ENCODE measurements at places on chromosomes 6 and 20.

GRCh38 chr6:16286151-16286522, 47.8 kb downstream of the GMPR start:
- H3K4me1 ChIP-seq, result no peaks in the 10 kb centered on the region
- H3K4me3 ChIP-seq, result no peak overlapping the region
- H3K27me3 ChIP-seq, result no peaks in the 10 kb centered on the region
- H3K27ac ChIP-seq, result no peak overlapping the region
- no peak for DNase-seq
- no peaks in the 10 kb centered on the region for H3K36me3 ChIP-seq

DNA sequence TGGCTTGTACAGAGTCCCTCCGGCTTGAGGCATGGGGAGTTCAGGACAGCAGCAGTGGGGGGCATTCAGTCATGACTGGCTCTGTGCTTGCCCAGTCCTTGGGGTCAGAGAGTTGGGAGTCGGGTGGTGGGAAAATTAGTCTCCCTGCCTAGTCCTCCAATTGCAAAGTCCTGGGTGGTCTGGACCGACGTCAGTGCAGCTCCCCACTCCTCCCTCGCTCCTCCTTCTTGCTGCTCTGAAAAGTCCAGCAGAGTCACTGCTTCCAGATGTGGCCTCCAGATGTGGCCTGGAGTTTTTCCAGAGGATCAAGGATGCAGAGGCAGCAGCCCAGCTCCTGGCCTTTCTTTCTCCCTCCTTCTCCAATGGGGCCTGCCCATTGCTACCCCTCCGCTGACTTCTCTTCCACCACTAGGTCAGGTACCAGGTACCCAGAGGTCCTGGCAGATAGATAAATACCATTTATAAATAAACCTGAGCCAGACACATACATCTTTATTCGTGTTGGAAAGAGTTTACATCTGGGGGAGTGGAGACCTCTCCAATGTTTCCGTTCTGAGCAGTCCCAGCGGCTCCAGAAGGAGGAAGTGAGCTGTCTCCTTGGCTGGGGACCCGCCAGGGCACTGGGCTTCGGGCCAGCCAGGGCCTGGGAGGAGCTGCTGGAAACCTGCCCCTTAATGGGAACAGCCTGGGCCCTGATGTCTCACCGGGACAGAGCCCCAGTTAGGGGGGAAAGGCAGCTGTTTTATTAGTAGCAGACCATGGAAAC, 49.0 kb upstream of the RNF24 start:
- H3K27me3 ChIP-seq, result no peaks in the 10 kb centered on the region
- no peak overlapping the region for H3K27ac ChIP-seq
- H3K4me1 ChIP-seq, result peaks cover 14% of the 10 kb centered on the region
- no peaks in the 10 kb centered on the region for H3K36me3 ChIP-seq
- H3K4me3 ChIP-seq, result no peak overlapping the region

GRCh38 chr20:37235065-37235464, 26.5 kb downstream of the GHRH start:
- no peak for DNase-seq
- H3K4me1 ChIP-seq, result no peaks in the 10 kb centered on the region
- peaks cover 27% of the 10 kb centered on the region for H3K36me3 ChIP-seq
- no peak overlapping the region for H3K27ac ChIP-seq
- H3K4me3 ChIP-seq, result no peak overlapping the region
- H3K27me3 ChIP-seq, result no peaks in the 10 kb centered on the region

DNA sequence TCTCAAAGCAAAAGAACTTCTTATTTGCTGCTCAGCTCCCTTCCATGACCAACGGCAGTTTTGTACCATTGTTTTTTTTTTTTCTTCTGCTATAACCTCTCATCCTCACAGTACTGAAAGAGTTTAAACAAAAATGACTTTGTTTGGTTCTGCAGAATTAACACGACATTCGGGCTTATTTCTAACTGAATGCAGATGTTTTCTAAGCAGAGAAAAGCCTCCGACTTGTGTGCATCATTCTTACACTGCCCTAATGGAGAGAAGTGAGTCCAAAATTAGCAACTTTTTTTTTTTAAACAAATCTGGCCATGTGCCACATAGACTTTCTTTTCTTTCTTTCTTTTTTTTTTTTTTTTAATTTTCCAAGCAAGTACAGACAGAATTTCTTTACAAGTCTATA, 382.7 kb downstream of the HDGFL1 start:
- DNase-seq, result no peak
- H3K27me3 ChIP-seq, result no peaks in the 10 kb centered on the region
- no peaks in the 10 kb centered on the region for H3K36me3 ChIP-seq
- H3K27ac ChIP-seq, result no peak overlapping the region
- H3K4me3 ChIP-seq, result no peak overlapping the region
- H3K4me1 ChIP-seq, result peaks cover 5% of the 10 kb centered on the region

- H3K36me3 ChIP-seq, result no peaks in the 10 kb centered on the region
- no peaks in the 10 kb centered on the region for H3K27me3 ChIP-seq
- H3K27ac ChIP-seq, result no peak overlapping the region
- no peak overlapping the region for H3K4me3 ChIP-seq
These were observed 14.8 kb upstream of the SERPINB9 start for GRCh38 chr6:2917801-2918445.

- H3K27me3 ChIP-seq, result no peaks in the 10 kb centered on the region
- peaks cover 19% of the 10 kb centered on the region for H3K36me3 ChIP-seq
- H3K27ac ChIP-seq, result peak overlapping the region; percentile 52
- peak; percentile 24 for DNase-seq
These were observed 22.3 kb downstream of the HLA-DOB start for GRCh38 chr6:32794510-32794909.
